Right kidney (tissue), 9 donors: ENCODE measurements at places on chromosomes 1 and 21.

DNA sequence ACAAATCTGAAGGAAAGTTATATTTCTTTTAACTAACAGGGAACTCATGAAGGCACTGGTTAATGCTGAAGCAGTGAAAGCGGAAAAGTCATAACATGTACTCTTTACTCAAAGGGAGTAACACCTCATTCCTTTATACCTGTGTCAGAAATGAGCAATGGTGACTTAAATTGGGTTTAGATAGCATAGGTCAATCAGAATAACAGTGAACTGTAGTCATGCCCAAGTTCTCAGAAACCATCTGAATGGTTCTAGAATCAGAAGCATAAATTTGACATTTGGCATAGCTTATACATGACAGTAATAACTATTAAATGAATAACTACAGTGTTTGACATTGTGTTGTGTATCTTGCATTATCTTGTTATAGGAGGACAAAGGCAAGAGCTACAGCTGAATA, 382.0 kb downstream of the NUF2 start:
- DNase-seq, result no peak

DNA sequence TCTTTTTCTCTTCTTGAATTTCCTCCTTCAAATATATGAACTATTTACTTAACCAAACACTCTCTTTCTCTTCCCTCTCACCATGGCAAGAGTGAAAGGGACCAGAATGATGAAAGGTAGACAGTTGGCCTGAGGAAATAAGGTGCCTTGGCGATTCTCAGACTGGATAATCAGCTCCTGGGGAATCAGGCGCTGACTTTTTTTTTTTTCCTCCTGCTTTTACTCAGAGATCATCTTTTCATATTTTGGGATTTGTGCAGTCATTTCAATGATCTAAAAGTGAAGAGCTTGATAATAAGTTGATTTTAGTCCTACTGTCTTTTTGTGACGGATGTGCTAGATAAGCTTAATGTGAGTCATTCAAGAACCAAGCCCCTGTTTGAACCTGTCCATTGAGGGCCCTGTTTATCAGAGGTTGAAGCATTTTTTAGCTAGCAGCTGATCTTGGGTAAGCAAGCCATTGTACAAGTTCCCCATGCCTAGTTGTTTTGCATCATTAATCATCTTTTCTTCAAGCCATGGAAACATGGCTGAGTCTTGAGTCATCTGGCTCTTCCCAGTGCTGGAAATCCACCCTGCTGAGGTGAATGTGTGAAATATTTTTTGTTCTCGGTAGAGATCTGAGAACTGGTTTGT, 40.8 kb downstream of the ITSN1 start:
- no peak for DNase-seq

DNA sequence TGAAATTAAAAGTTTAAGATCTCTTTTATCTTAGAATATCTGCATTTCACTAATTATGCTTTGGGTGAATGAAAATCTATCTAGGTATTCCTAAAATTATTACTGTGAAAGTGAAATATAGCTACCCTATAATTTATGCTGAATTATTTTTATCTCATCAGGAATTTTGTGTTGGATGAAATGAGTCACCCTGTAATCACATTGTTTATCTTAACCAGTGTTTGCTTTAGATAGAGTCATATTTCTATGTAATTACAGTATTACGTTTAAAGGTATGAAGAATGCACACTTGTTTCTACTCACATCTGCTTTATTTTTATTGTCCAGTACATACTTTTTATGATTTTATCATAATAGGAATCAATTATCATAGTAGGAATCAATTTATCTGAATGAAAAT, 249.2 kb downstream of the NCAM2 start:
- DNase-seq, result no peak

DNA sequence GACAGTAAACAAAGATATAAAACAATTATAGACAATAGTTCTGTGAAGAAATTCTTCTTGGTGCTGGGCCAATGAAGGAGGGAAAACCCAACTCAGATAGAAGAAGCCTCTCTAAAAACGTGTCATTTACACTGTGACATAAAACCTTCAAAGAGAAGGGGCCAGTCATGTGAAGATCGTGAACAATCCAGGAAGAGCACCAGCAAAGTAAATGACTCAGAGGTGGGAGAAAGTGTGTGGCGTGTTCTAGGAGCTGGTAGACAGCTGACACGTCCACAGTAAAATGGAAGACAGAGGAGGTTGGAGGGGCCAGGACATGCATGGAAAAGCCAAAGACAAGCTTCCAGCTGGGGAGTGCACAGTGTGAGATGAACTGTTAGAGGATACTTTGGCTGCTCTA, 143.6 kb downstream of the VAV3 start:
- DNase-seq, result no peak

- no peak for DNase-seq
These were observed 31.7 kb upstream of the GPR37L1 start for GRCh38 chr1:202090994-202091393.

GRCh38 chr1:194062526-194062925, 876.1 kb upstream of the B3GALT2 start:
- no peak for DNase-seq

DNA sequence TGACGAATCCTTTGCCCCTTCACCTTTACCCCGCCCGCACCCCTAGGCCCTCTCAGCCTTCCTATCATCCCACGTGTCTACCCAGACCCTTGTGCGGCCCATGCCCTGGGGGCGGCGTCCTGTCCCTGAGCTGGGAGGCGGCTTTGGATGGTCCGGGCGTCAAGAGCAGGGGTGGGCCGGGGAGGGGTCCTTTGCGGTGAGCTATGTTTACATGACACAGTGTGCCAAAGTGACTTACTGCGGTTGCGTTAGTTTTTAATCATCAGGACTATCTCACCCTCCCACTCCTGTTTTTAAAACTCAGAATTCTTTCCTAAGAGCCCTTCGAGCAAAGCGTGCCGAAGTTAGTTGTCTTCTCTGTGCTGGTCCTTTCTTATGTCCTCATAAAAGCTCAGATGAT, 144.6 kb downstream of the PGBD5 start:
- DNase-seq, result no peak

- no peak for DNase-seq
These were observed 38.8 kb downstream of the DDR2 start for GRCh38 chr1:162670928-162671663.

GRCh38 chr1:235617808-235618207, 31.8 kb downstream of the GNG4 start:
- DNase-seq, result no peak

DNA sequence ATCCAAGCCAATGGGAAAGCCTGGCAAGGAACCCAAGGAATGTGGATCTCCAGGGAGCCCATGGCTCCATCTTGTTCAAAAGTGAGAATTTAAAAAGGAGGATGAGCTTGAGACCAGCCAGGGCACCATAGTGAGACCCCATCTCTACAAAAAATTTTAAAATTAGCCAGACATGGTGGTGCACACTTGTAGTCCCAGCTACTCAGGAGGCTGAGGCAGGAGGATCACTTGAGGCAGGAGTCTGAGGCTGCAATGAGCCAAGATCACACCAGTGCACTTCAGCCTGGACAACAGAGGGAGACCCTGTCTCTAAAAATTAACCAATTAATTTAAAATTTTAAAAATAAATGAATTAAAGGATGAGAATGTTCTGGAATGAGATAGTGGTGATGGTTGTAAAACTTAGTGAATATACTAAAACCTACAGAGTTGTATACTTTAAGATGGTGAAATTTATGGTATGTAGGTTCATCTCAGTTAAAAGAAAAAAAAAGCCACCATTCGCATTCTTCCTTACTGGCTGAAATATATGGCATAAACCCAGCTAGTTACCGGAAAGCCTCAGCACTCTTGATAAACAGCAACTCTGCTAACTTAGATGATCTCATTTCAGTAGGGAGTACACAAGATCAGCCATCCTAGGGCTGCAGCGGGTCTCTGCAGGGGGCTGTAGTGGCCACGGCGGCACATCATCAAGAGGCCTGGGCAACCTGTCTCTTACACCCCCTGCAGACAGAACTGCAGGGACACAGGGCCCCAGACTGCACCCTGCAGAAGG, 48.3 kb upstream of the H6PD start:
- DNase-seq, result no peak

DNA sequence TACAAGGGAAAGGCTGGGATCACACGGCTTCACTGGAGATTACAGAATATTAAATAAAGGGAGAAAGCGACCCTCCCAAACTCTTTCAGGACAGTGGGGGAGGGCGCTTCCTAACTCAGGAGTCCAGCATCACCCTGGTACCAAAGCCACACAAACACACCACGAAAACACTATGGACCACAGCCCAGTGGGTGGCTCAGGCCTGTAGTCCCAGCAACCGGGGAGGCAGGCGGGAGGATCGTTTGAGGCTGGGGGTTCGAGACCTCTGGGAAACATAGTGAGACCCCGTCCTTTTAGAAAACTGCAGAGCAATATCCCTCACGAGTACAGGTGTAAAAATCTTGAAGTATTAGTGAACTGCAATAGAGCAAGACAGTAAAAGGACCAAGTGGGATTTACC, 16.0 kb downstream of the TRIM11 start:
- no peak for DNase-seq

DNA sequence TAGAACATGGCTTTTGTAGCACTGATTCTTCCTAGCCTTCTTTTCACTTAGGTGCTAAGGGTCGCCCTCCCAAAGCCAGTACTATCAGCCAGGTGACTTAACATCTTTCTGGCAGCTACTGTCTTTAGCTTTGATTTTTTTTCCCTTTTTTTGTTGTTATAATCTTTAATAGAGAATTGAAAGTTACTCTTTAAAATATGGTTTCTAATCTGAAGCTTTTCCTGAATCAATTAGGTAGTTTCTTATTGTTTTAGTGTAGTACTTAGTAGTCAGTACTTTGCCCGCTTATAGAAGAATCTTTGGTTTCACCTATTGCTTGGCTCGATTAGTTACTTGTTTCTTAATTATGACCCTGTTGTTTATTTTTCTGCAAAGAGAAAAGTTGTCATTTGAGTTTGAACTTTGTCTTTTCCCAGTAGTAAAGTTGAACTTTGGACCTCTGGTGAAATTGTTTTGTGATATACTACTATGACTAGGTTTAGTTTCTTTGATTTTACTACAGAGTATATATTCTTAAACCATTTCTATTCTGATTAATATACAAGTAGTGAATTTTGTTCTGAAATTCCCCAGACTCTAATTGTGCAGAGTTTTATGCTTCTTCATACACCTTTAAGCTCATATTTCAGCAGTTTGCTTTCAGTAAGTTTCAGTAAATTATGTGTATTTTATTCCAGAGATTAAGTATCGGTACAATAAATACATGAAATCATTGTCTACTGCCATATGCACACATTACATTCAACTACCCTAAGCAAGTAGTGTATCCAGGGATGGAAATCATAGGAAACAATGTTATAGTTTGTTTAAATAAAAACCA, 3.9 kb downstream of the MAGI3 start:
- no peak for DNase-seq

DNA sequence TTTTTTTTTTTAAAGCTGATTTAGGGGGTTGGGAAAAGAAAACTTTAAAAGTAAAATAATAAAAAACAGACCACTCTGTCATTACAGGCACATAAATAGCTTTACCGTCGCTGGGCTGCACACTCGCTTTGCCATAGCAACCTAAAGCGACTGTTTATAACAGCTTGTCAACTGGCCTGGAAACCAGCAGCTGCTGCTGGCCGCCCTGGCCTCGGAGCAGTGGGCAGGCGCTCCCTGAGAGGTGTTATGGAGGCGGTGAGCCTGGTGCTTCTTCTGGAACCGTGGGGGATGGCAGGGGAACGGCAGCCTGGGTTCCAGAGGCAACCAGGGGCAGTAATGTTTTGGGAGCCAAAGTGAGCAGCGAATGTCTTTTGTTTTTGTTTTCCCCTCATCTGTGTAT, 45.7 kb downstream of the ATP2B4 start:
- DNase-seq, result peak; percentile 56

DNA sequence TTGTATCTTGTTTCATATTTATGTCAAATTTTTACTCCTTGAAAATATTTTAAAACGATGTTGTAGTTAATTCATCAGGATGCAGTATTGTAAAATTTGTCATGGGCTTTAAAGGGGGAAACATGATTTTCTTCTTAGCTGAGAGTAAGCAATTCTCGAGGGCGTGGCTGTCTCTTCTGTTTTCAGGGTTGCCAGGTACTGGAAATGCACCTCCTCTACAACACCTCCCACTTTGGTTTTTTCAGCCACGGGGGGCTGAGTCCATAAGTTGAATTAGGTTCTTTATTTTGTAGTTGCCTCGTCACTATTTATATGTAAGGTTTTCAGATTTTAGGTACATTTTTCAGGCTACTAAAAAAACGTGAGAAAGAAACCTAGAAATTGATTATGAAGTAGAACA, 64.0 kb downstream of the PRDM2 start:
- no peak for DNase-seq

GRCh38 chr21:33686386-33686785, 44.1 kb downstream of the ITSN1 start:
- DNase-seq, result no peak

GRCh38 chr21:38389896-38390295, 108.4 kb downstream of the ERG start:
- no peak for DNase-seq

- DNase-seq, result no peak
These were observed 25.3 kb upstream of the ATP5PO start for GRCh38 chr21:33940881-33941245.

DNA sequence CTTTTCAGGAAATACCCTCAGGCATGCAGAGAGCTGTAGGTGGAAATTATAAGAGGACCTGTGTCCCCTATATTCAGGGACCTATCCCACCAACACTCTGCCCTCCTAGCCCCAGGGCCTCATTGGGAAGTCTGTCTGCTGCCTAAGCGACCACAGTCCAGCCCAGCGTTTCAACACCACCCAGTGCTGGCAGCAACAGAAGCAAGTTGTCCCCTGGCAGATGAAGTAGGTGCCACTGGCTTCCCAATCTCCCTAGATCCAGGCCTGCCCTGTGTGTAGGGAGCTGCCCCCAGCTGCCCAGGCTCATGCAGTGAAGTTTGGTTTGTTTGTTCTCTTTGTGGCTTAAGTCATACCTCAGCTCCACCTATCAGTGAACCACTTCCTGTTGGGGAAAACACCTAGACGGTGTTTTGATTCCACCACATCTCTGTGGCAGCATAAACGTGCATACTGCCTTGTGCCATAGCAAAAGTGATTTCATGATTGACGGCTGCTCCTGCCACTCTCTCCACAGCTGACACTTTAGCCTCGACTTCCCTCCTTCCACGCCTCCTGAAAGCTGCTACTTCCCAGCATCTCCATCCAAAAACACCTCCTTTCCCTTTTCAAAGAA, 8.1 kb upstream of the LEFTY1 start:
- no peak for DNase-seq

DNA sequence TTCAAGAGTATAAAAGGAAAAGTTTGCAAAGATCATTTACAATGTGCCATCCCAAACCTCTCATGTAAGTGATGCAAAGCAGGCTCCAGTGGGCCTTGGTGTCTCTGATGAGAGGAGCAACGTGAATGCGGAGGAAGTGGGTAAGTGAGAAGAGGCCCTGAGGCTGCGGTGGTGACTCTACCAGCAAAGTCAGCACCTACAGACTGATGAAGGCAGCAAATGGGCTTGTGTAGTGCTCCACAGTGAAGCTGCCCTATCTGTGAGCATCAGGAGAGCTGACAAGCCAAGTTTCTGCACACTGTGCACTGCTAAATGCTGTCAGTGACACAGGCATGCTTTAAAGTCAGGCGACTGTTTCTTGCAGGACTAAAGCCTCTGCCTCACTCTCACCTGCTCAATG, 15.6 kb upstream of the RAP1A start:
- DNase-seq, result no peak

- no peak for DNase-seq
These were observed 10.7 kb downstream of the IVL start for GRCh38 chr1:152919071-152919470.
